Skin of body (tissue), 3 donors: ENCODE measurements at places on chromosomes 11 and 22. TPM values are rescaled to one million over a fixed set of nuclear protein-coding genes. Genes with fewer than 3 reads are reported as not detected.

DNA sequence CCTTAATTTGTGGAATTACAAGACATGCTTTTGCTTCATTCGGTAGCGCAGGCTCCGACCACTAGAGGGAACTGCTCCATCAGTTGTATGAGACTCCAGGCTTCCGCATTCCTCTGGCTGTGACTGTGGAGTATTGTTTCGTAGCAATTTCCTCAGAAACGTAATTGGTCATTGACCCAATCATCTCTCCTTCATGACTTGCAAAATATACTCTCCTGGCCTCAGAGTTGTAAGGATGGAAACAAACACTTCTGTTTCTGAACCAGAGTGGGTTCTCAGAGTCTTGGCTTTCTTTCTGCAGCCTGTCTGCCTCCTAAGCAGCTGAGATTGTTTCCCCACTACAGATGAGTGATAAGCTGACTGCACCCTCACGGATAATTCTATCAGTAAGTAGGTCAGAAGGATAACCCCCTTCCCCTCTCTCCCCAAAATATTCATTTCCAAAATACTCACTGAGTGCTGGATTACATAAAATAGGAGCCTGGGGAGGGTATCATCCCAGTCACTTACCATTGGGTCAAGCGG lies 146.8 kb upstream of the ZC3H12C start:
- DNase-seq = peak; percentile 95

- DNase-seq = peak; percentile 48
Measured at GRCh38 chr11:34250732-34251588, 106.8 kb downstream of the ABTB2 start.

Gene MSANTD4
- 20.6 TPM for total RNA-seq

DNA sequence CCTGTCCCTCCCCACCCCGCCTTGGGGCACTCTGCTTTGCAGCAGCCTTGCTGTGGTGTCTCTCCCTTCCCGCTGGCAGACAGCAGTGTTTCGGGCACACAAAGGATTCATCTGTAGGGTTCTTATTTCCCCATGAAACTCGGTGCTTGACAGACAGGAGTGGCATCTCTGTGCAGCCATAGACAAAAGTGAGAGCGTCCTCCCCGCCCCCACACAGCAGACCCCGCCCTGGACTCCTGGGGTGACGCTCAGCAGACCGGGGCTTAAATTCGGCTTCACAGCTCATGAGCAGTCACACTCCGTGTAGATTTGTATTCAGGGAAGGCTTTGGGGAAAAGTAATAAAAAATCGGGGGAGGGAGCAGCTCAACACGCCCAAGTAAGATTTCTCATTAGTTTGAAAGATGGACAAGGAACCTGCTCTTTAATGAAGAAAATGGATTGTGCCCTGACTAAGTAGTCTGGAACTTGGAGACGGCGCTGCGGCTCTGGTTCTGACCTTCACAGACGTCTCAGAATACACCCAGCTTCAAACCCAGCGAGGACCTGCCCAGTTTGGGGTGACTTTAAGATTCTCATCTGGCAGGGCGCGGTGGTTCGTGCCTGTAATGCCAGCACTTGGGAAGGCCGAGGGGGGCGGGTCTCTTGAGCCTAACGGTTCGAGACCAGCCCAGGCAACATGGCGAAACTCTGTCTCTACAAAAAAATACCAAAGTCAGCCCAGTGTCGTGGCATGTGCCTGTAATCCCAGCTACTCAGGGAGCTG lies 136.0 kb downstream of the CACNA1I start:
- no peak for DNase-seq

GRCh38 chr11:120807414-120808150 lies 216.3 kb upstream of the TBCEL start:
- no peak for DNase-seq

DNA sequence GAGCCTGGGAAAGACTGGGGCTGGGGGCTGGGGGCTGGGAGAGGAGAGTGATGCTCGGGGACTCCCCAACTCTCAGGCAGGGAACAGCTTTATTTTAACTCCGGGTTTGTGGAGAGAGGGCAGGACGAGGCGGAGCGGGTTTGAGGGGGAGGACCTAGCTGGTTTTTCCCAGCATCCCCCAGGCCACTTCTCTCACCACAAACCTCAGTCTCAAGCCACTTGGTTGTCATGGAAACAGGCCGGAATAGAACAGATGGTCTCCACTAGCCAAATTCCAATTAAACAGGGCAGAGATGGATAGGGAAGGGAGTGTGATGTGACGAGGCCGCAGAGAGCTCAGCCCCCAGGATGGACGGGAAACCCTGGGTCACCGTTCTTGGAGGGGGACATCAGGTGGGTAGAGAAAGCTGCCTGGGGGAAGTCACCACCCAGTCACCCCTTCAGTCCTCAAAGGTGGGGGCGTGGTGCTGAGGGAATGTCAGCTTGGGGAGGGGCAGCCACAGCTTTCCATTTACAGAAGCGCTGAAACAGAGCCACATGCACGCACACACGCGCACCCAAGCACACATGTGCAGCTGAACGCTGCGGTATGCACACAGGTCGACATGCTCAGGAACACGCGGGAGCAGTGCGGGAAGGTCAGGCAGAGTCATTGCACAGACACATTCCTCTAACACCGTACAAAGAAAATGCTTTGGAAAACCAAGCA lies 19.2 kb downstream of the NECTIN1 start:
- DNase-seq = peak; percentile 69

DNA sequence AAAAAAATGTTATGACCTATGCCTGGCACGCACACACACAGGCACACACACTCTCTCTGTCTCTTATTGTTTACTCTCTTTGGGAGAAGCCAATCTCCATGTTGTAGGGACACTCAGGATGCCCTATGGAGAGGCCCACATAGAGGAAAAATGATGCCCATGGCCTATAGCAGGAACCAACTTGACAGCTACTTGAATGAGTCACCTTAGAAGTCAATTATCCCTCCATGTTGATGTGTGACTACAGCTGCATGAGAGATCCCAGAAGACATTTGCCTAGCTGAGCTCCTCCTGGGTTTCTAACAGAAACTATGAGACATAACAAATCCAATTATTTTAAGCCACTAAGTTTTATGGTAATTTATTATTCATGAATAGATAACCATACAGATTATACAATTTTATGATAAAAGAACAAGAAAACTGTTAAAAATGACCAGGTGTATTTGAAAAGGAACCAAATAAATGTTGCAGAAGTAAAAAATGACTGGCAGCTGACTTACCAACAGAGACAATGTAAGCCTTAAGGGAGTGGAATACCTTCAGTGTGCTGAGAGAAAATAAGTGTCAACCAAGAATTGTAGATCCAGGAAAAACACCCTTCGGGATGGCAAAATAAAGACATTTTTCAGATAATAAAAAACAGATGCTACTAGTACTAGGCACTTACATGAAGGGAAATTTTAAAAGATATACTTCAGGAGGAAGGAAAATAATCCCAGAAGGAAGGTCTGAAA lies 403.7 kb upstream of the SYN3 start:
- no peak for DNase-seq

Gene CCDC188
- total RNA-seq = 1.2 TPM

DNA sequence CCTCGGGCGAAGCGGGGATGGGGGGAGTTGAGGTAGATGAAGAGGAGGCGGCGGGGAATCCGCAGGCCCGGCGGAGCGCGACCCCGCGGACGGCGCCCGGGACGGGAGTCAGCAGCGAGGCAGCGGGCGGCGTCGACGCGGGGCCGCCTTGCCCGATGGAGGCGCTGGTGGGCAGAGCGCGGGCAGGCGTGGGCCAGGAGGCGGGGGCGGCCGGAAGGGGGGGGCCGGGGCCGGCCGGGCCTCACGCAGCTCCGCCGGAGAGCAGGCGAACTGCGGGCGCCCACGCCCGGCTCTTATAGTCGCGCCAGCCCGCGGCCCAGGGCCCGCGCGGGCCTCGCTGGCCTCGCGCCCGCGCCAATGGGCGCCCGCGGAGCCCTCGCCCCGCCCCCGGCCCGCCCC lies at the start of gene IGF2:
TSS of gene IGF2 (minus strand) at position 267 of the 399 bp plus-strand sequence. CDS start 3,866 bp downstream, outside the sequence.
- peak; percentile 46 for DNase-seq

GRCh38 chr11:127993281-127993680 lies 594.1 kb downstream of the ETS1 start:
- DNase-seq = no peak

GRCh38 chr22:47296405-47297260 lies 534.2 kb downstream of the TBC1D22A start:
- DNase-seq = no peak

Gene LYVE1
- 48.0 TPM for total RNA-seq

- no peak for DNase-seq
Measured at GRCh38 chr11:121321614-121322243, 29.2 kb downstream of the SC5D start.

Gene OR5F1
- total RNA-seq = not detected

Gene APOL5
- 0.69 TPM for total RNA-seq

DNA sequence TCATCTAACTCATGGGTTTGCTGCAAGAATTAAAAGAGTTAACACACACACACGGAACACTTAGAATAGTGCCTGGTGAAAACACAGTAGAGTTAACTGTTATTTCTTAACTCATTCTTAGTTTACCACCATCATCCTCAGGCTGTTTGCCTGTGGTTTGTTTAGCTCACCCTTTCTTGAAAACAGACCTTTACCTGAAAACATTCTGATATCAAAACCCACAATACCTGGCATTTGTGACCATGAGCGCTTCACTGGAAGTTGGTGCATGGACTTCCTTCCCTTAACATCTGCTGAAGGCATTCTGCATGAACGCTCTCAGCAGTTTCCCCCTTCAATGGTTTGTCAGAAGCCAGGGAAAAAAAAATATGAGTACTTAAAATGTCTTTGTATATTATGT lies 256.0 kb downstream of the ETS1 start:
- no peak for DNase-seq

DNA sequence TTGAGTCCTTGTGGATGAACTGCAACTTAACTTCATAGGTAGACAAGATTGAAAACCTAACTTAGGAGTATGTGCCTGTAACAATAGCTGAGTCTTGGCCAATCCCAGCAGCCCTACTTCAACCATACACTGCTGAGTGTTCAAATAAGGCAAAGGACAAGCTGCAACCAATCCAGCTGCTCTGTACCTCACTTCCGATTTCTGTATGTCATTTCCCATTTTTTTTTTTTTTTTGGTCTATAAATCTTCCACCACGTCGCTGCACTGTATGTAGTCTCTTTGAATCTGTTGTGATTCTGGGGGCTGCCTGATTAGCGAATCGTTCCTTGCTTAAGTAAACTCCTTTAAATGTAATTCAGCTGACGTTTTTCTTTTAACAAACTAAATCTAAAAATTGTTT lies 35.4 kb upstream of the FLI1 start:
- DNase-seq = no peak

Gene RCE1
- 15.4 TPM for total RNA-seq
